ENCODE measurements at places on chromosomes 1 and 21.

GRCh38 chr21:42040411-42041180, 30.4 kb upstream of the ZBTB21 start:
- peak; percentile 99 for DNase-seq

DNA sequence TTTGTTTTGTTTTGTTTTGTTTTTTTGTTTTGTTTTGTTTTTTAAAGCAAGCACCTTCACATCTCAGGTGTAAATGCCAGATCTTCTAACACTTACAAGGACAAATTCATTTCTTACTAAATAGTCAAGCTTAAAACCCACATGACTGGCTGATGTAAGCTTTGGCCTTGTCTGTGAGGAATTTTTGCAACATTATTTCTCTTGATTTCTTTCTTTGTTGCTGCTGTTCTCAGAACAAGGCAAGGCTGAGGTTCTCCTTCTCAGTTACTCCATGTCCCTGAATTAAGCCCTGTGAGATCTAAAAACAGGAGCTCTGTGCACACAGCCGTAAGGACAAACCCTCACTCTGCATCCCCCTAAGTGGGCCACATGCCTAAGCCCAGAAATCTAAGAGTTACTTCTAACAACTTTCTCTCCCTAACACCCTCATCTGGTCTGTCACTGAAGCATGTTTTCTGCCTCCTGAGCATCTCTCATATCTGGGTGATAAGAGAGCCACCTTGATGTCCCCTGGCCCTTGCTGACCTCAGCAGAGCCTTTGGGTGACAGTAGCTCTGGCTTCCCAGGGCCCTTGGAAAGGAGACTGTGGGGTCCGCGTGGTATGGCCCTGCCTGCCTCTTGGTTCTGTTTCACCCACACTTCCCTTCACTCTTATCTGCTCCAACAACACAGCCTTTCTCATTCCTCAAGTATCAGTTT, 81.2 kb upstream of the HOOK1 start:
- DNase-seq, result no peak

DNA sequence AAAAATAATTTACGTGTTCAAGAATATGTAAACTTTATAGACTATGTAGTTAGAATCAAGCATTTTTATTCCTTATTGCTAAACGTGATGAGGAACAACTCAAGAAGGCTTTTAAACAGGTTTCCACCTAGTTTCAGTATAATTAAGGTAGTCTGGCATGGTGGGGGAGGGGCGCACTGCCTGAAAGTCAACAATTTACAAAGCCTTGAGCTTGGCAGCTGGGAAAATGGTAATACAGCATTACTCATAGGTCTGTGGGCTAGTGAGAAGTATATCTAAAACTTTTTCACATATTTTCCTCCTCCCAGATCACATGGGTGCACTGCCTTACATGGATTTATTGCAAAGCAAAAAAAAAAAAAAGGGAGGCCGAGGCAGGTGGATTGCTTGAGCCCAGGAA, 75.2 kb downstream of the EVI5 start:
- no peak for DNase-seq

- no peak for DNase-seq
Measured at GRCh38 chr1:14850563-14850962, 252.1 kb downstream of the KAZN start.
